ENCODE measurements at places on chromosomes 4 and X. TPM values are rescaled to one million over a fixed set of nuclear protein-coding genes. Genes with fewer than 3 reads are reported as not detected.
A peak's percentile ranks its signal among the peaks of the same experiment; 100 is the strongest.

FGB gene
- polyA plus RNA-seq: not detected

- DNase-seq: no peak
Measured at GRCh38 chr4:133593764-133594163, 444.7 kb downstream of the PCDH10 start.

DTHD1 gene
- not detected for polyA plus RNA-seq

DNA sequence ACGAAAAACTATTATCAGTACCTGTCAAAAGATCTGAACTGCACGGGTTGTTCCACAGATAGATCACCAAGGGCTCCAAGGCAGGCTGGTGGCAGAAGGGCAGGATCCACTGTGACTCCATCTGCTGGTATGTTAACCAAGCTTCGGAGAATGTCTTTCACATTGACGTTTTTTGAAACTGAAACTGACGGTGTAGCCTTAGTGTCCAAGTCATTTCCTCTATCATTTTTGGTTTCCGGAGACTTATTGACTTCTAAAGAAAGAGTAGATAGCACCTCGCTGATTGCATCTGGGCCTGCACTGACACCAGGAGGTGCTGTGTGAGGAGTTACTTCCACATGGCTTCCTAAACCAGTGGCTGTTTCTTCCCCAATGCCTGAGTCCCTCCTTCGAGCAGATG, 186.9 kb downstream of the LRBA start:
- DNase-seq: no peak

TBC1D25 gene
- 11.3 TPM for polyA plus RNA-seq

DNA sequence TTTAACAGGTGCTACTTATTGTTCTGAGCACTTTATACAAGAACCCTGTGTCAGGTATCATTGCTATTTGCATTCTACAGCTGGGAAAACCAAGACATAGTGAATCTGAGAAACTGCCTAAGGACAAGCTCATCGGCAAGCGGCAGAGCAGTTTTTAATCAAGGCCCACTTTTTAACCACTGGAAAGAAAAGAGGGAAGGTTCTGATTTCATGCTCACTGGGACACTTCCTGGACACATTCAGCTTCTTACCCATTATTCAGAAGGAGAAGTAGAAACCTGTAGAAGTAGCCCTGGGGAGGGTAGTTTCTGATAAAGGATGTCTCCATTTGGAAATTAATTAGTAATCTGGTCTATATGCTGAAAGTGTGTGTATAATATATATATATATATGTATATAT, 2.5 kb upstream of the LNX1 start:
- DNase-seq: no peak

DNA sequence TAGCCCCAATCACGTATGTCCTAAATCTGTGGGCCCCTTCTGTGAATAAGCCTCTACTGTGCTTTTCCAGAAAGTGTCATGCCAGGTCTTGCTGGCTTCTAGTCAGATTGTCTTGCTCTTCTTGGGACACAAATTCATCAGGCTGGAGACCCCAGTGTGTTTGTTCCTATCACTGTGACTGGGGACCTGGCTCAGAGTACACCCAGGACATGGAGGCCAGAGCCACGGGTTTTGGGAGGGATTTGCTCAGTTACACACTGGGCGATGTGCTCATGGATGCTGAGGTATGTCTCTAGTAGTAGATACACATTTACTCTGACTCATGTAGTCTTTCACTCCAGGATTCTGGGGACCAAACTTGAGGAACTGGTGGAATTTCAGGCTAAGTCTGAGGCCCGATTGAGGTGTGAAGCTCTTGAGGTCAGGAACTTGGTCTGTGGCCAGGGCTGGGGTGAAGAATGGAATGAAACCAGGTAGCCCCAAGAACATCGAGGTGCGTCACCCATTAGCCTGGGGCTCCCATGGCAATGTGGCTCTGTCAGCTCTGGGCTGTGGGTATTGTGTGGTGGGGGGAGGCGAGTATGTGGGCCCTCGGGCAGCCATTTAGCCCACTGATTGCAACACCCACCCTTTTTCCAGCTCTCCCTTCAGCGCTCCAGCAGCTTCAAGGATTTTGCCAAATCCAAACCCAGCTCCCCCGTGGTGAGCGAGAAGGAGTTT, 7.7 kb downstream of the SASH3 start:
- no peak for DNase-seq

DNA sequence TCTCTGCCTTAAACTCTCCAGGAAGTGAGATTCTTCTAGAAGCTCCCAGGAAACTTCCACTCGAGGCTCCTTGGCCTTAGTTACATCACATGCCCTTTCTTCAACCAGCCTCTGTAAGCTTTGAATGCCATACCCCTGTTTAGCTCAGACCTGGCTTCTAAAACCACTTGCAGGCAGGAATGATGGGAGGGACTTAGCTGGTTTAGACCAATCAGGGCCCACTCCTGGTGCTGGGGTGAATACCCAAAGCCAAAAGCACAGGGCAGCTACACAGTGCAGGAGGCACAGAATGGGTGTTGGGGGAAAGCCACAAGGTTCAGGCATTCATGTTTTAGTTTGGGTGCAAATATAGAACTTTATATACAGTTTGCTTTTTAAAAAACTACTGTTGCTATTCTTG, 296.2 kb downstream of the FRMPD4 start:
- DNase-seq: no peak

XAGE1A gene
- not detected for polyA plus RNA-seq

DNA sequence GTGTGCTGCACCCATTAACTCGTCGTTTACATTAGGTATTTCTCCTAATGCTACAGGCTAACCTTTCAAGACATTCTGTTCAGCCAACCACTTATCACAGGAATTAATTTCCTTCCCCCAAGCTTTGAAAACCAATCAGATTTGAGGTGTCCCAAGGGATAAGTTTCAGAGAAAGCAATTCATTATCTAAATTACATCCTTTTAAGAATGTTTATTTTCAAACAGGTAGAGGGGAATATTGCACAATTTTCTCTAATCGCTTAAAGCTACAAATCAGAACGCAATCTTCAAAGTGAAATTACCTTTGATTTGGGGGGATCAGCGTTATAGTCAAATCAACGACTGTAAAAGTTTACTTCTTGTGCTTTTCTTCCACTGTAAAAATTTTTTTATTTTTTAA, 1.6 kb downstream of the CLOCK start:
- no peak for DNase-seq

DNA sequence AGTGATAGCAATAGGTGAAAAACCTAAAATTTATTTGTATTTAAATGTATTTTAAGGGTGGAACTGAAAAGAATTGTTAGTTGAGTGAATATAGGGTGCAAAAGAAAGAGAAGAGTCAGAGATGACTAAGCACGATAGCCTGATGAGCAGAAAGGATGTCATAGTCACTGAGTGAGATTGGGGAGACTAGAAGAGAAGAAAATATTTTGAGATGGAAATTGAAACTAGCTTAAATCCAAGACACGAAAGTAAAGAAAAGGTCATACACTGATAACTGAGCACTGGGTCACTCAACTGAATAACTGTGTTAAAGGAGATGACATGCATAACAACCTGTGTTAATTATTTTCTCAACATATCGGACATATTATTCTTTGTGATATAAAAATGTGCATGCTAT, 55.5 kb downstream of the SPANXN4 start:
- no peak for DNase-seq

GSPT2 gene
- 9.1 TPM for polyA plus RNA-seq

SSX2B gene
- not detected for polyA plus RNA-seq

GRCh38 chr4:189278597-189279165, 662.0 kb upstream of the FRG1 start:
- no peak for DNase-seq

DNA sequence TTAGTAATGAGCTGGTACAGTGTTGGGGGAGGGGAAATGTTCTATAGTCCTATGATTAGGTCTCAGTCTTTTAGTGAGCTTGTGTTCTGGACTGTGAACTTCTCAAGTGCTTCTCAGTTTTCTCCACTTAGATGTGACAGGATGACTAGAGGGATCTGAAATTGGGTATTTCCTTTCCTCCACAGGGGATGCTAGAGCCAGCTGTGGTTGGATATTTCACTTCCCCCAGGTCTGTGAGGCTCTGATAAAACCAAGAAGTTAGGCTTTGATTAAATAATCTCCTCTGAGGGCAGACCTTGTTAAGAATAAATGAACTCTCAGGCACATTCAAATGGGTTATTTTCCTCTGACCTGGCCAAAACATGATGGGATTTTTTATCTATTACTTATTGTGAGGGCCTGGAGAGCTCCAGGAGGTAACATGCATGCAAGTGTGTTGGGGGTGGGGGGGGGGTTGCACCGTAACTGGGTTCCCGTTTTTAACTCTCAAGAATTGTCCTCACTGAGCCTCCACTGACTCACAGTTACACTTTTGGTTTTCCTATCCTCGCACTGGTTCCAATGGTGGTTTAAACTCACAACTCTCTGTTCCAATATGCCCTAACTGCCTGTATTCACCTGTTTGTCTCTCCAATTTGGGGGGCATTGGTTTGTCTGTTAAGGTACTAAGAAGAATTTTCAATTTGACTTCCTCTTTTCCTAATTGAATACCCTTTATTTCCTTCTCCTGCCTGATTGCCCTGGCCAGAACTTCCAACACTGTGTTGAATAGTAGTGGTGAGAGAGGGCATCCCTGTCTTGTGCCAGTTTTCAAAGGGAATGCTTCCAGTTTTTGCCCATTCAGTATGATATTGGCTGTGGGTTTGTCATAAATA, 28.1 kb upstream of the GLRA3 start:
- DNase-seq: no peak

- DNase-seq: no peak
Measured at GRCh38 chr4:154593868-154594267, 3.3 kb upstream of the FGA start.

DNA sequence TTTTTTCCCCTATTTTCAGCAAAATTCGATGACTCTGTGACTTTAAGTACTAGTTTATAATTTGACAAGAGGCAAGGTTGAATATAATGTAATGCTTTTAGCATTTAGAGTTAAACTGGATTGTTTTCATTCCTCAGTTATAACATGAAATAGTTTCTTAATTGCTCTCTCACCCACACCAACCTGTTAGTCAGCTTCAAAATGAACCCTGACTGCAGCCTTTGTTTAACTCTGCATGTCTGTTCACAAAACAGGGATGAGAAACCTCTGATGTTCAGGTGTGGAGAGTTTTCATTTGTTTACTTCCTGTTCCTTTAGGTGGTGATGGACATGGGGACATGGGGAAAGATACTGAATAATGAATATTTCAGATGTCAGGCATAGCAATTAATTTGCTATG, 49.9 kb upstream of the MND1 start:
- DNase-seq: no peak

GRCh38 chr4:25937801-25938200, 23.8 kb downstream of the SMIM20 start:
- peak; percentile 25 for DNase-seq

ARX gene
- 3.5 TPM for polyA plus RNA-seq

DNA sequence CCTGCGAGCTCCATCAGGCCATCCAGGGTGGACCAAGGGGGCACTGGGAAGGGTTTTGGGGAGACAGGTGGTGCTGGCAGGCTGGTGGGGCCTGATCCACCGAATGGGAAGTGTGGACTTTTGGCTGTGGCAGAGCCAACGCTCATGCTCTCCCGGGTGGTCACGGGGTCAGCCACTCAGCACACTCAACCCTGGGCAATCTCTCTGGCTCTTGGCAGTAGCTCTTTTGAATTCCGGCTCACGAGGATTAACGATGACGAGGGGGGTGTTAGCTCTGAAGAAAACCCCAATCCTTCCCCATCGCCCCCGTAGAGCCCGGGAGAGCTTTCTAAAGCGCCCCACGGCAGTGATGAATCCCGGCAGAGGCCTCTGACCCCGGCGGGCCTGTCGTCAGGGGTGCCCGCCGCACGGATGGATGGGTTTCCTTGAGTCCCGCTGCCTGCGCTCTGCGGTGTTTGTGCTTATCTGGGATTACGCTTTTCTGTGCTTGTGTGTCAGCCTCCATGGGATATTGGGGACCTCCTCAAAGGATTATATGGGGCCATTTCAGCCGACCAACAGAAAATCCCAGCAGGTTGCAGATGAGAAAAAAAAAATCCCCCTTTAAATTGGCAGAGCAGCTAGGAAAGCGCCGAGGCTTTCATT, 156.8 kb upstream of the PSAPL1 start:
- DNase-seq: no peak

- DNase-seq: peak; percentile 41
Measured at GRCh38 chrX:3699821-3700381, 13.5 kb downstream of the PRKX start.

GRCh38 chr4:41535911-41536371, 2.0 kb upstream of the LIMCH1 start:
- DNase-seq: no peak

DNA sequence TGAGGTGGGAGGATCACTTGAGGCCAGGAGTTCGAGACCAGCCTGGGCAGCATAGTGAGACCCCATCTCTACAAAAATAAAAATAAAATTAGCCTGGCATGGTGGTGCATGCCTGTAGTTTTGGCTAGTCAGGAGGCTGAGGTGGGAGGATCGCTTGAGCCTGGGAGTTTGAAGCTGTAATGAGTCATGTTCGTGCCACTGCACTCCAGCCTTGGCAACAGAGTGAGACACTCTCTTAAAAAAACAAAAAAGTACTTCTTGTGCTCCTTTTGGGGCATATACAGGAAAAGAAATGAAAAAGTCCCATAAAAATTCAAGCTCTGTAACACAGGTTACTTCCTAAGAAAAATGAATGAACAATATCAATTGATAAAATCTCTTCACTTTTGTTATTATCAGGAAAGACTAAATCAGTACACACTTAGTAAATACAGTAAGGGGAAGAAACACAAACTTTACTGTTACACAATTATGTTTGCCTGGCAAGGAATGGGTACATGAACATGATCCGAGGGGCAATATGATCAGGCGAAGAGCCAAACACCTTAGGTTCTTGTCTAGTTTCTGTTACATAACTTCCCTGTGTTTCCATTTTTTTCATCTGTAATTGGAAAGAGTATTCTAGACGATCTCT, 46.9 kb downstream of the CCDC158 start:
- no peak for DNase-seq

- no peak for DNase-seq
Measured at GRCh38 chr4:70715097-70715496, 6.7 kb upstream of the RUFY3 start.

DNA sequence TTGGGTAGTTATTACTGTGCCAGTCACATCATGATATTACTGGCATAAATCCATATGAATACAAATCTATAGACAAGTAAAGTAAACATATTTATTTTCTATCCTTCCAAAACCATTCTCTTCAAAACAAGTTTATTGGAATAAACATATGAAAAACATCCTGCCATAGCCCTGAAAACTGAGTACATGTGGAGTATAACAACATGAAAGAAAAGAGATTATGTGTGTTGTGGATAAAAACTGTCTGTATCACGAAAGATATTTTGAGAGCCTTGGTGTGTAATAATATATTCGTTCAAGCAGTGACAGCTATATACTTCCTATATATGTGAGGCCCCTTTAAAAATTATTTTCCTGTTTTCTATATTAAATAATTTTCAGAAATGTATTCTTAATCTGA, 1742.2 kb downstream of the ARAP2 start:
- DNase-seq: no peak

FAM47A gene
- not detected for polyA plus RNA-seq

- DNase-seq: no peak
Measured at GRCh38 chr4:156677131-156677531, 294.5 kb downstream of the PDGFC start.

- no peak for DNase-seq
Measured at GRCh38 chr4:149218672-149219071, 597.0 kb downstream of the IQCM start.

GRCh38 chr4:80614319-80614718, 278.8 kb downstream of the CFAP299 start:
- no peak for DNase-seq
